ENCODE measurements at places on chromosomes 13 and 19.
A peak's percentile ranks its signal among the peaks of the same experiment; 100 is the strongest.

DNA sequence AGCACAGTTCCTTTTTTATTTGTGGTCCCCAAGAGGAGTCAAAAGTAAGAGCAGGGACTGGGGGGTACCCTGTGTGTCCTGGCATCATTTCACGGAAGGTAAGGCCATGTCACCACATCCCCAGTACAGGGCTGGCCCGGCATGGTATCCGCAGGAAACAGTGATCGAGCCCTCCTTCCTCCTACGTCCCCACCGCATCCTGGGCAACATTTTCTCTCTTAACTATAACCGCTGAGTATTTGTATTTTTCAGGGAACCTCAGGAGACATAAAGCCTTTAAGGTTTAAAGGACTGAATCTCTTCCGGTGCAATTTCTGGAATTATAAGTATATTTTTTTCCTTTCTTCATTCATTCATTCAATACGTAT lies 13.6 kb upstream of the LATS2 start:
- no peak for DNase-seq

DNA sequence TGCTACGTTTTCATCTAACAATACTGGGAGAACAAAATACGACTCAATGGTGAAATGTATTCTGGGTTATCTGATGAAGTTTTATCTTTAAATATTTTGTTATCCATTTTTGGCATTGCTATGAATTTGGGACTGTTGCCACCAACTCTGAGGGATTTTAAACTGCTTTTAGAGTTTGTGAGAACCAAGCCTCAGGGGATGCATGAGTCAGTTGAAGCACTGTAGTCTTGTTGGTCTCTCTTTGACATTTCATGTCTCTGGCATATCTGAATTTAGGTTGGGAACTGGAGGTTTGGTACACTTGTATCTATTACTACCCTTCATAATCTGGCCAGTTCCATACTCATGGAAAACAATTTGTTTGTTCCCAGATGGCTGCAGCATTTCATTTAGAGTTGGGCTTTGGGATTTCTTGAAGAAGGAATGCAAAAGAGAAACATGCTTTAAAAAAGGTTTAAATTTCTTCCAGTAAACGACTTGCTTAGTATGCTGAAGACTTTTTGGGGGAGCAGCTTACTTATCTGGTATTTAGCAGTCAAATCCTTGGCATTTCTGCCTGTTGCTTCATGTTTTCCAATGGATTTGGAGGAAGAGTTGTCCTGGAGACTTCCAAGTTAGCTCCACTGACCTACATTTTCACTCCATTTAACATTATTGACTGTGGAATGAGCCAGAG lies 28.9 kb downstream of the ARHGEF7 start:
- DNase-seq: no peak

- DNase-seq: peak; percentile 69
These were observed 218.9 kb upstream of the EDNRB start for GRCh38 chr13:78137404-78138142.

- peak; percentile 66 for DNase-seq
These were observed 39.5 kb upstream of the RPL21 start for GRCh38 chr13:27211771-27212364.

DNA sequence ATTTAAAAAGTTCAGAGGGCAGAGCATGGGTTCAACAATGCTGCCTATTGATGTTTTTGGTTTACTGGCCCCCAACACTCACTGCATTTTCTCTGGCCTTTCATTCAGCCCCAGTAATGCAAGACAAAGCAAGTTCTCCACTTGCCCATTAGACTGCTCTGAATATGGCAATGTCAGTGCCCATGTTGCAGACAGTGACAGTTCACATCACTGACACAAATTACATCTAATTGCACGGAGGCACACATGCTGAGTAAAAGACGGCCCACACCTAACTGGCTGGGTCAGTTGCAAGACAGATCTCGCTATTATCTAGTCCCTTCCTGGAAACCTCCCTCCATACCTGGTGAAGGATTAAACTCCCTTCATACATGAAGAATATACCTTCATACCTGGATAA lies 54.0 kb downstream of the ENOX1 start:
- no peak for DNase-seq

DNA sequence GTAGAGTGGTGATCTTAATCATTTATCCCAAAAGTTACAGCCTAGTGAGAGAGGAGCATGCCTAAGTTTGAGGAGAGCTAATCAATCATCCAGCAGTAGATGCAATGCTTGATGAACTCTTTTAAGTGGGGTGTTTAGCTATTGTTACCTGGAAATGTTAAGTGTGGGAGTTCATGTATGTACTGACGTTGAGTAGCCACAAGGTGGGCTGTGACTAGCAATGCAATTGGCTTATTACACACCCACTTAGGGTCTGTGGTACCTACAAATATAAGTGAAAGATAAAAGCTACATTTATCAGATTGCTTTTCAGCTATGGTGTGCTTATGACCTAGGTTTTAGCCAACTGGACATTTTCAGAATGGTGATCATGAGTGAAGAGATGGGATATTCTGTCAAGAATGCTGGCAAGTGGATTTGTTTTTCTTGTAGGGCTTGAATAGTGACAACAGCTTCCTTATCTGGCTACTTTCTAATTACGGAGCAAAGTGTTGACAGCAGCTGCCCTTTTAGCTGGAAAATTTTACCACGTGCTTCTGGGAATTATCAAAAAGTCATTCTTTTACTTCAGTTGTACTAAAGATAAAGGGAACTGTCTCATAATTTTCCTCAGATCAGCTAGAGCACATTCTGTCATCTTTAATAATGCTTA lies 170.6 kb downstream of the POSTN start:
- DNase-seq: no peak

GRCh38 chr13:29583073-29583785 lies 12.3 kb downstream of the SLC7A1 start:
- peak; percentile 78 for DNase-seq

GRCh38 chr19:10677751-10678150 lies 23.5 kb upstream of the QTRT1 start:
- no peak for DNase-seq

- DNase-seq: no peak
These were observed 182.5 kb upstream of the OBI1 start for GRCh38 chr13:78841358-78841963.

GRCh38 chr19:53904909-53905308 lies 4.2 kb upstream of the CACNG7 start:
- no peak for DNase-seq

GRCh38 chr13:23776698-23777574 lies 112.3 kb downstream of the MIPEP start:
- no peak for DNase-seq

DNA sequence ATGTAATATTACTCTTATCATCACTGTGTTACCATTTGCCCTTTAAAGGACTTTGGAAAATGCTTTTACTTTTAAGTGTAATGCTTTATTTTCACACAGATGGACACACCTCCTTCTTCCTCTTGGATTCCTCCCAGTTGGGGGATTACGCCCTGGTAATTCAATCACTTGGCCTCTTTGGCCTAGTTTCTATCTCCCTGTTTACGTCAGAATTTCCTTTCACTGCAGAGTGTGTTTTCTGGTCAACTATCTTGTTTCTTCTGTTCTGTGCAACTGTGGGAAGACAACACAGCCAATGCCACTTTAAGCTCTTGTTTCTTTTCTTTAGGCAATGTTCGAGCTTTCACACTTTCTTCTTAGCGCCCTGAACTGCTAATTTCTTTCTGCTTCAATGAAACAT lies 257.3 kb upstream of the MAB21L1 start:
- no peak for DNase-seq

Measured in fibroblast of skin of abdomen (primary cell).